ENCODE measurements at places on chromosomes 5 and 9.

DNA sequence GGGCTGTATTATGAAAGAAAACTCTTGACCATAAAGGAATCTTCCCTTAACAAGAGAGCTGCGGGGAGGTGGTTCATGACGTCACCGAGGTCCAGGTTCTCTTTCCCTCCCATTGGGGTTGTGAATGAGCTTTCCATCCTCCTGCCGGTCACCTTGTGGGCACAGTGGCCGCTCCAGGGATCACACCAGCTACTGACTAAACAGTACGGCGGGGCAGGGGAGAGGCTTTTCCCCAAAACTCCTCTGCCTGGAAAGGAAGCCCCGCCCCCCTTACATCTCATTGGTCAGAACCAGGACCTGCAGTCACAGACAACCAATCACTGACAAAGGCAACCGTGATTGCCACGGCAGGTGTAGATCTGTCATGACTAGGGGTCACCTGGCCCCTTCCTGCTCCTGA, 35.6 kb downstream of the ROR2 start:
- no peak for DNase-seq

- DNase-seq = no peak
Observed at GRCh38 chr9:88164850-88165249, 26.6 kb upstream of the SPATA31C2 start.

DNA sequence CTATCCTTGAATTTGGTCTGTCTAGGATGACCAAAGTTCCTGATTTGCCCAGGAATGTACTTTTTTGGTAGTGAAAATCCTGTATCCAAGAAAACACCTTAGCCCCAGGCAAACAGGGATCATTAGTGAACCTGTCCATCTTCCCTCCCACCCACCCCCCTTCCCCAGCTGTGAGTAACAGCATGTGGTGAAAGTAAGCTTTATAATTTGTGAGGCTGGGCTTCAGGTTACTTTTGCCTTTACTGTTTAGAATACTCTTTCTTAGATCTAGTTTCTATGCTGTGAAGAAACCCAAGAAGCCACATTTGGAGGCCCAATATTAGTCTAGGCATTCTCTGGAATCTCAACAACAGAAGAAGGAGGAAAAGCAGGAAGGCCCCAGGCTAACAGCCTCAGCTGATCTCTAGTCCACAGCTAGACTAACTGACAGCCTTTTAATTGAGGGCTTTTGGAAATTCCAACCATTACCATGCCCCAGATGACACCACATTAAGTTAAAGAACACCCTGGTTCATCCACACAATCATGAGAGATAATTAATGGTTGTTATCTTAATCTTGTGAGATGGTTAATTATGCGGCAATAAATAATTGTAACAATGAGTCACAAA, 703.0 kb upstream of the NUDT12 start:
- DNase-seq = no peak

DNA sequence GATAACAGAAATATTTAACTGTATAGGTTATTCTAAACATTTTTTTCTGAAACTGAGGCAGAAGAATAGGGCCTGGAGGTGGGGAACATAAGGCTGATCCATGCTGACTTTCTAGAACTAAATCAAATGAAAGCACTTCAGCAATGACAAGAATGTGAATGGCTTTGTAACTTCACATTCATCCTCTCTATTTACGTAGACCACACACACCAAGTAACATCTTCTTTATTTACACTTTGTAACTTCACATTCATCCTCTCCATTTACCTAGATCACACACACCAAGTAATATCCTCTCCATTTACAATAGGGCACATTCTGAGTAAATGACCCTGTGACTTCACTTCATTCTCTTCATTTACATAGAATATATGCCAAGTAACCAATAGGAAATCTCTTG, 251.8 kb upstream of the CDH9 start:
- no peak for DNase-seq

- no peak for DNase-seq
Observed at GRCh38 chr5:40634154-40634553, 45.6 kb upstream of the PTGER4 start.

DNA sequence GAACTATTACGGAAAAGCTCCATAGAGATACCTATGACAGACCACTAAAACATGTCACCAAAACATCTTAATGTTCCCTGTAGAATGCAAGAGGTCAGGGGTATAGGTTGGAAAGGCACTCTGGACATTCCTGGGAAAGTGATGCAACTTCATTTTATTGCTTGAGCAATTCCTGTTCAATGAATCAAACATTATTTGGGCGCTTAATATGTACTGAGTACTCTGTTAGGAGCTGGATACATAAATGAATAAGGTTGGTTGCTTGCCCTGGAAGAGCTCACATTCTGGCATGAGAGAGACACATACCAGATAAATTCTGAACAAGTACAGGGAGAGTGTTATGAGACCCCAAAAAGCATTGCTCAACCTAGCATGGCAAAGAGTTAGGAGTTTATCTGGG, 408.9 kb upstream of the DMAC1 start:
- DNase-seq = no peak

DNA sequence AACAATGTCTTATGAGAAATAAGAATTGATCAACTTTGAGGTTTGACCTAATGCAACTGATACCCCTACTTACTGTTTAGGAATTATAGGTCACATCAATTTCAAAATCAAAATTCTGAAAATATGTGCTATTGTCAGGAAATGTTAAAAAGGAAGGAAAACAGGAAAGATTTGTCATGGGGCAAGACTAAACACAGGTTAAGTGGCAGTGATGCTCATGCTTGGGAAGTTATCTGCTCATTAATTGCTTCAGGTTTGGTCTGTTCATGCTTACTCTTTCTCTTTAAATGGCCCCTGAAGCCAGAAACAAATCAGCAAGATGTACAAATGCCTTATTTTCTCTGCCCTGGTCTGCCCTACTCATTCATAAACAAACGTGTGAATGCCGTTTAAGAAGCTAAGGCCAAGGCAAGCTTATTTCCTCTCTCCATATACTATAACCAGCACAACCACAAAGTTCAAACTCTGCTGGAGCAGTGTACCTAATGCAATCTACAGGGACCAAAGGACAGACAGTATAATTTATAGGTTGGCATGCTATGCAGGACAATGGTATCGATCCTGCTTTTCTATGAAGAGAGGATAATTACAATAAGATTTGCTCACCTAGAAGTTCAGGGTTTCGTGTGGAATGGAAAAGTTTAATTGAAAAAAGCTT, 177.2 kb downstream of the GNAQ start:
- DNase-seq = no peak

GRCh38 chr5:174953871-174954270, 229.5 kb downstream of the MSX2 start:
- DNase-seq = no peak

GRCh38 chr5:32273821-32274220, 38.9 kb downstream of the MTMR12 start:
- DNase-seq = no peak

DNA sequence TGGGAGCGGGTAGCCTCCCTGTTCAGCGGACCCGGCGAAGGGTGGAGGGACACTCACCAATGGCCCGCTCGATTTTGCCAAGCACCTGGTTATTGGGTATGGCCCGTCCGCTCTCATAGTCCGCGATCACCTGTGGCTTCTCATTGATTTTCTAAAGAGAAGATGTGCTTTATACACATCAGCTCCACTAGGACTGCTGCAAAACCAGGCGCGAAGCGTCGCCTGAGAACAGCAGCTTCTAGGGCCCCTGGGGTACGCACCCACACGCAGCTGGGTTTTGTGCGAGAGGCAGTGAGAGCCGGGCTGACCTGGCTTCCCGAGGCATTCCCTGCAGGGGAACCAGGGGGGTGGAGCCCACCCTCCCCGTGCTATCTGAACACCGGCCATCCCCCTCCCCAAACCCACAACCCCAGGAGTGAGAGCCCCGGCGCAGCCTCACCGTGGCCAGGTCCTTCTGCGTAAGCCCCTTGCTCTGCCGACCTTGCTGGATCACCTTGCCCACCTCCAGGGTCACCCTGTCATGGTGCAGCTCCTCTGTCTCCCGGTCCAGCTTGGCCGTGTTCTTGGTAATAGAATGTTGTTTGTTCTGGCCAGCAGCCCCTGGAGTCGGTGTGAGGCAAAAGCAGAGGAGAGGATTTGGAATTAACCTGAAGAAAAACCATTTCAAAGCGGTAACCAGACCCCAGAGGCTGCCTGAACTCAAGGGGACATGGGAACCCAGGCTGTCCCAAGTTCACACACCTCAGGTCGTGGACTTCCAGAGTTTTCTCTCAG, 3.1 kb downstream of the EDF1 start:
- DNase-seq = no peak

- DNase-seq = no peak
Observed at GRCh38 chr9:134378901-134379338, 52.7 kb downstream of the RXRA start.

GRCh38 chr5:141560725-141561483, 57.9 kb downstream of the DIAPH1 start:
- DNase-seq = peak; percentile 95

DNA sequence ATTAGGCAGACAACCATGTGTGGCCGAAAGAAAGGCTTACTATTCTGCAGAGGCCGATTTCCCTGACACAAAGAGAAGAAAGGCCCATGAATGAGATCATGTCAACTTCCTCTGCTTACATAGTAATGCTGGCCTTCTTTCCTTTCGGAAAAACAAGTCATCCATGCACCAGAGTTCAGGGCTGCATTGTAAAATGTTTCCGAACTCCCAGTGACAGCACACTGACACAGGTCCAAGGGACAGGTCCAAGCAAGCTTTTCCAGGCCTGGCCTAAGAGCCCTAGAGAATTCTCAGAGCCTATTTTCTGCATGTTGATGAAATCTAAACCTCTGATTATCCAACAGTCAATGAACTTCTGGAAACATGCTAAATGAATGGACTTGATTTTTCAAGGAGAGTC, 140.9 kb downstream of the ZNF608 start:
- DNase-seq = no peak

- no peak for DNase-seq
Observed at GRCh38 chr5:14807471-14807870, 64.1 kb downstream of the ANKH start.

DNA sequence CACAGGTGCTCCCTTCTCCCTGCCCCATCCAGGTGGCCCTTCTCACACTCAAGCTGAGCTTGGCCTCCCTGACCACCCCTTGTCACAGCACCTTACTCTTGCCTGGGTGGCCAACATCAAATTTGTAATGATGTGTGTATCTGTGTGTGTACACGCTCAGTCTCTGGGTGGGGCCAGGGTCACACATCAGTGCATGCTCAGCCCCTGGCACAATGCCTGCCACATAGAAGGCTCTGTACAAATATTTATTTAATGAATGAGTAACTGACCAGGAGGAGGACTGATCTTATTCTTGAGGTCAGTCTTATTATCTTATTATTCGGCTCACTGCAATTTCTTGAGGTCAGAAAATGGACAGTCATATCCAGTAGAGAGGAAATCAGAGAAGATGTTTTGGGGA, 41.3 kb upstream of the HAND1 start:
- DNase-seq = peak; percentile 25

DNA sequence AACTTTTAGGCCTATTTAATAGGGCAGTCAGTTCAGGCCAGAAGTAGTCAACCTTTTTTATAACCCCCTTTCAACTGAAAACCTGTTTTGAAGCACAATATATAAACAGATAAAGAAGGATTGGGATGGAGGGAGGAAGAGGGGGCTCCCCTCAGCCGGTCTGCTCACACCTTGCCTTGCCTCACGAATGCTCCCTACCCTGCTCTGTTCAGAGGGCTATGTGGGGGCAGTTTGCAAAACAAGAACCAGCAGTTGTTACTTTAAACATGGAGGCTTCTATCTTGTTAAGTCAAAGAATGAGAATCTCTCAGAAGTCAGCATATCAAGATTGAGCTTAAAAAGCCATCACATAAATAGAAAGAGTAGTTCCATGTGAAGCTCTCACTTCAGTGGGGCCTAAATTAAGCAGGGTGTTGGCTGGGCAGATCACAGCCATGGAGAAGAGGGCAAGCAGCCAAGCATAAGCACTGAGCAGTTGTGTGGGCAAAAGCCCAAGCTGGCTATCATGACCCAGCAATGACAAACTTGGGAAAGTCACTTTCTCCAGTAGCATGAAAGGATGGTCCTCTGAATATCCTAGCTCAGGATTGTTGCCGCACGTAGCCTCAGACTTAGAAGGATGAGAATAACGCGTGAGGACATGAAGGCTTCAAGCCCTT, 70.6 kb downstream of the ALDH1A1 start:
- DNase-seq = peak; percentile 21

DNA sequence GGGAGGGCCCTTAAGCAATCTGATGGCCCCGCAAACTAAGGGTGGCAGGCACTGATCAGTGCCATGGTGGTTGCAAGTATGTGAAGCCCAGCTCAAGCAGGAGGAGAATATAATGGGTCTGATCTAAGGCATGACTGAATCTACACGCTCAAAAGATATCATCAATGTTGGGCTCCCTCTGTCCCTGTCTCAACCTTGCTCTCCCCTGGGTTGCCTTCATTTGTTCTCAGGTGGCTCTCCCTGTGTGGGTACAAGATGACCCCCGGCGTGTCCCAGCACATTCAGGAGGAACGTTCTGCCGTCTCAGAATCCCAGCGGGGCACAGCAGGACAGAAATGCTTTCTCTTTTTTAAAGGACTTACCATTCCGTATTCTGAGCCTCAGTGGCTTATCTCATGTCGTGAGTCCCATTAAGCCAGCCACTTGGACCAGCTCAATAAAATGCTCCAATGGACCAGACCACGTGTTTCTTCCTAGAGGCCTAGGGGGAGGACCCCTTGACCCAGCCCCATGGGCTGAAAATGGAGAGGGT, 12.0 kb upstream of the RNF130 start:
- DNase-seq = no peak

DNA sequence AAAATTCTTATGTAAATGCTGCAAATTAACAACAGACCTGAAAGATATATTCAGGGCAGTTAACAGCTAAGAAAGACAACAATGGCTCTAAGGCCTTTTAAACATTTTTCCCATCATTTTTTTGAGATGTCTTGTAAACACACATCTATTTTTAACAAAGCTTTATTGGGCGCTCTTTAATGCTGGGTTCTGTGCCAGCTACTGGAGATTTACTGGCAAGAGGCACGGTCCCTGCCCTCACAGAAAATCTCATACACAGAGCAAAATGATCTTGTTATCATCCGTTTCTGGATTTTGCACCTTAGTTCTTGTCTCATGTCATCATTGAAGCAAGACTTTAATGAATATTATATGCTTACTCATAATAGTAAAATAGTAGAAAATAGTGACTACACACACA, 1022.3 kb upstream of the WWC1 start:
- no peak for DNase-seq

DNA sequence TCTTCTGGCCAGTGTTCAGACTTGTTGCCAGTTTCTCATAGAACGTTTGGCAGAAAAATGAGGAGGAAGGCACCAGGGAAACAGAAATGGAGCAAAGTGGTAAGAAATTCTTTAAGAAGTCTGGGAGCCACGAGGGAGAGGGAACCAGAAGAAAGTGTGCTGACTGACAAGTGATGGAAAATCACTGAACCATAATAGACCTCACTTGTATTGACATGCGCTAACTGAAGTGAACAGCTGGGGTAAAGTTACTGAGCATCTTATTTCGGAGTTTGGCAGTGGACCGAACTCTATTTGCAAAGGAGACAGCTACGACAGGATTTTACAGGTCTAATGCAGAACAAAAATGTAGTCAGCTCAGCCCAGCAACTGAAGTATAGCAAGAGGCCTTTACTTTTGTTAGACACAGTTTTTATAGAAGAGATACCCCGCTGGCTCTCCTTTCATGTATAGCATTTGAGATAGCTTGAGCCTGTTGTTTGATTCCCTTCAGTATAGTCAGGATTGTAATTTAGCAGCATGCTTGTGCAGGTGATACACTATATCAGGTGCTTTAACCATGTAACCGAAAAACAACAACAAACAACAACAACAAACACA, 53.6 kb downstream of the HMHB1 start:
- DNase-seq = no peak

- DNase-seq = no peak
Observed at GRCh38 chr5:127586066-127586770, 62.7 kb upstream of the CTXN3 start.

GRCh38 chr5:52867809-52868208, 80.1 kb downstream of the ITGA1 start:
- DNase-seq = no peak
